ENCODE measurements at places on chromosomes 3 and 15.

- DNase-seq, result no peak
Measured at GRCh38 chr15:100448481-100448880, 80.3 kb downstream of the CERS3 start.

DNA sequence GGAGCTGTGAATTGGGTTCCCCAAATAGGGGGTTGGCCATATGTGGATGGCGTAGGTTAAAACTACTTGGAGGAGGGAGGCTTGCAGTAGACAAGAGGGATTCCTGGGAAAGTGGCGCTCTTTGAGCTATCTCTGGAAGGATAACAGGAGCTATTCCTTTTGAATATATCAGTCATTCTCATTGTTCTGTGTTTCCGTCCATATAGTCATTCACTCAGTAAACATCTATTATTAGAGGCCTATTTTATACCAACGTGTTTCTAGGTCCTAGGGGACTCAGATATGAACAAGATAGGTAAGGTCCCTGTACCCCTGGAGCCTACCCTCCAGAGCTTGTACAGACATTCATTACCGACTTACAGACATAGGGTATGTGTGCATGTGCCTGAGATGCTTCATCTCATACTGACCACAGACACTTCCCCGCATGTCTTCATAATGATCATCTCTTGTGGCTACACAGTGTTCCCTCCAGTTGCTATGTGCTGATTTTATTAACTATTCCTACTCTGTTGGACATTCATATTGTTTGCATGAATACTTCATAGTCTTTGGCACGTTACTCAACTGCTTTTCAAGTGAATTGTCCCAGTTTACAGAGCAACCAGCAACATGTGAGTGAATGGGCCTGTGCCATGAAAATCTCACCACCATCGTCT is 55.8 kb upstream of the VILL start:
- DNase-seq, result no peak

GRCh38 chr15:73957276-73957675 is 31.0 kb downstream of the LOXL1 start:
- no peak for DNase-seq

GRCh38 chr3:47991341-47991740 is 24.9 kb downstream of the MAP4 start:
- DNase-seq, result no peak

- DNase-seq, result no peak
Measured at GRCh38 chr3:179801263-179801662, 148.4 kb downstream of the USP13 start.

GRCh38 chr15:41913256-41913655 is 19.4 kb upstream of the SPTBN5 start:
- no peak for DNase-seq

DNA sequence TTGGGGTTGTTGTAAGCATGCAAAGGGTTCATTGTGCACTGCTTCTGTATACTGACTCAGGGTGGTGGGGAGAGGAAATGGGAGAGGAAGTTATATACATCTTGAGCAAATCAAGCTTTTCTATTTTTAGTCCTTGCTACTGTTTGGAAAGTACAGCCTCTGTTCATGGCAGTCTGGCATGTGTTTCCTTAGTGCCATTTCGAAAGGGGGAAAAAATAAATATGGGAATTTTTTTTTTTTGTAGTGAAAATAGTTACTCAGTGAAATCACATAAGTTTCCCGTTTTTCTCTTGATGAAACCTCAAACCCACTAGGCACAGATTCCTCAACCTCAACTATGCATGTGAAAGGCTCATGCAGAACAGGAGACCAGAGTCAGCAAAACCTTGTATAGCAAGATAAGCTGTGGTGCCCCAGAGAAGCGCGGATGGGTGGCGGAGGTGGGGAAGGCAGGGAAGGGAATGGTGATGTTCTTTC is 353.3 kb downstream of the LPP start:
- no peak for DNase-seq

- DNase-seq, result no peak
Measured at GRCh38 chr3:177085794-177086193, 111.5 kb downstream of the TBL1XR1 start.

GRCh38 chr3:29331035-29331434 is 50.2 kb downstream of the RBMS3 start:
- DNase-seq, result no peak

DNA sequence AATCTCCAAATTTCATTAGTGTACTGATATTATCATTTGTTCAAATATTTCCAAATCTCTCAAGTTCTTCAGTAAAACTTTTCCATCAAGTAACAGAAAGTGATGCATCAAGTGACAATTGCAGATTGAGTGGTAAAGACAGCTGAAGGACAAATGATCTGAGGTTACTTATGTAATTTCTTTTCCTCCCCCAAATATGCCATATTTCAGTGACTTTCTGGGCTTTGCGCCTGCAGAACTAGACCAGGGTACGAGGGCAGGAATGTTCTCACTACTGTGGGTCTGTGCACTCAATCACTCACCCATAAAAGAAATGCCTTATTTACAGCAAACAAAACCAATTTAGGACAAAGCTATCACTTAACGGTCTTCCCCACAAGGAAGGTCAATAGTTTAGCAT is 4.7 kb downstream of the SUCLG2 start:
- DNase-seq, result no peak

DNA sequence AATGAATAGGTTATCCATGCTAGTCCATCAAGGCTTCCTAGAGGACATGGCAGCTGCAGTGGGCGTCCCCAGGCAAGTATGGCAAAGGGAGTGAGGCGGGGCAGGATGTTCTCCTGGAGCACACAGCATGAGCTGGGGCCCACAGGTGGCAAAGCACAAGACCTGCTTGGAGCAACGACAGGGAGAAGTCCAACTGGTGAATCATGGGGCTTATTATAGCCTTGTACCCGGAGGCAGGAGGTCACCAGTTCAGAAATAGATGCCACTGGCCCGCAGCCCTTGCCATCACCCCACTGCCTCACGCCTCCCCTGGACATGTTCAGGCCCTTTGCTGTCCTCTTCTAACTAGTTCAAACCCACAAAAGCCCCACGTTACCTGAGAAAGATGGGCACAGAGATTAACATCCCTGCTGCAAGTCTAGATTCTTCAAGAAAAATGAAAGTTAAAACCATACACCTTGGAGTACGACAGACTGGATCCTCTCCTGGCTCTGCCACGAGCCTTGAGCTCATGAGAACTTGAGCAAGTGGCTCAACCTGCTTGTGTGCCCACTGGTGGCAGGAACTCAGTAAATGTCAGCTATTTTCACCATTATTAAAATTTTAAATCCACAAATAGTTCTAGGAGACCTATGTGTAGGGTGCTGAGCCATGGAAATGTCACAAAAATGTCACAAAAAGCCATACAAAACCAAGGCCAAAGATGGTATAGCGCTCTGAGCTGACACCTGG is 1.8 kb upstream of the SRGAP3 start:
- no peak for DNase-seq

GRCh38 chr3:132788301-132788671 is 66.1 kb upstream of the NPHP3 start:
- no peak for DNase-seq

All from T-helper 9 cell (primary cell).